Neuronal stem cell (in vitro differentiated cells): ENCODE measurements at places on chromosomes 16 and 17.
A peak's percentile ranks its signal among the peaks of the same experiment; 100 is the strongest.

GRCh38 chr17:75877752-75878173 lies 618 bp downstream of the TRIM47 start:
- H3K36me3 ChIP-seq = no peaks in the 10 kb centered on the region
- DNase-seq = peak; percentile 61
- no peak overlapping the region for H3K27ac ChIP-seq
- H3K4me3 ChIP-seq = peak overlapping the region; percentile 79
- peaks cover 83% of the 10 kb centered on the region for H3K27me3 ChIP-seq
- peaks cover 5% of the 10 kb centered on the region for H3K4me1 ChIP-seq

DNA sequence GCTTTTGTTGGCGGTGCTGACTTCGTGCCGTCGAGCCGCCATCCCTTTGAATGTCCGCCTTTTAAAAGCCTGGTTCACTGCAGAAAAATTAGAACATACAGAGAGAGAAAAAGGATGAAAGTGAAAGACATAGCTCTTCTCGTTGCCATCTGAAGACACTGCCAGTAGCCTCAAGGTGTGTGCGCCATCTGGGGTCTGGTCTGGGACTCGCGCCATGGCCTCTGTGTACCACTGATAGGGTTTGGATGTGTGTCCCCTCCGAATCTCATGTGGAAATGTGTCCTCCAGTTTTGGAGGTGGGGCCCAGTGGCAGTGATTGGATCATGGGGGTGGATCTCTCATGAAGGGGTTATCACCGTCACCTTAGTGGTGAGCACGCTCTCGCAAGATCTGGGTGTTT lies 15.5 kb downstream of the GSE1 start:
- H3K4me3 ChIP-seq = no peak overlapping the region
- H3K27me3 ChIP-seq = no peaks in the 10 kb centered on the region
- no peak for DNase-seq
- peaks cover 37% of the 10 kb centered on the region for H3K36me3 ChIP-seq

GRCh38 chr17:8793649-8794048 lies 5.5 kb downstream of the MFSD6L start:
- H3K27me3 ChIP-seq = no peaks in the 10 kb centered on the region
- H3K36me3 ChIP-seq = no peaks in the 10 kb centered on the region
- H3K4me1 ChIP-seq = no peaks in the 10 kb centered on the region
- no peak for DNase-seq
- H3K4me3 ChIP-seq = no peak overlapping the region

- H3K27me3 ChIP-seq = no peaks in the 10 kb centered on the region
- no peak overlapping the region for H3K27ac ChIP-seq
- no peak overlapping the region for H3K4me3 ChIP-seq
- H3K4me1 ChIP-seq = no peaks in the 10 kb centered on the region
- peaks cover 59% of the 10 kb centered on the region for H3K36me3 ChIP-seq
Observed at GRCh38 chr17:63647065-63647725, 25.0 kb downstream of the MAP3K3 start.

DNA sequence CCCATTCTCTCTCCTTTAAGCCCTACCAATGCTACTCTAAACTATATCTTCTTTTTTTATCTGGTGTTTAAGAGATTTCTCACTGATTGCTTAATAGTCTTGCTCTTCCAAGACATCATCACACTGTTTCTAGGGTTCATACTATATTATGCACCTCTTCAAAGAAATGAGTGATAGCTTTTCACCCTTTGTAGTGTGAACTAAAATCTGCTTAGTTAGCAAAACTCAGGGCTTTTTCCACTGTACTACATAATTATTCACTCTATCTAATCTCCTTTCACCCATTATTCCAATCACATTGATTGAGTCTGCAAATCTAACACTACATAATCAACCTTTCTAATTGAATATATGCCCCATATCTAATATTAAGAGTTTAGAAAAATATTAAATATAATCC lies 456.0 kb upstream of the SOX9 start:
- no peak overlapping the region for H3K27ac ChIP-seq
- no peaks in the 10 kb centered on the region for H3K36me3 ChIP-seq
- no peaks in the 10 kb centered on the region for H3K27me3 ChIP-seq

GRCh38 chr16:3256866-3257465 lies 533 bp upstream of the MEFV start:
- no peak overlapping the region for H3K27ac ChIP-seq
- H3K27me3 ChIP-seq = no peaks in the 10 kb centered on the region
- no peaks in the 10 kb centered on the region for H3K36me3 ChIP-seq
- H3K4me1 ChIP-seq = no peaks in the 10 kb centered on the region
- no peak for DNase-seq

GRCh38 chr17:72025113-72025512 lies 95.7 kb upstream of the SOX9 start:
- H3K36me3 ChIP-seq = no peaks in the 10 kb centered on the region
- H3K4me3 ChIP-seq = no peak overlapping the region

- DNase-seq = no peak
- no peaks in the 10 kb centered on the region for H3K36me3 ChIP-seq
- H3K4me3 ChIP-seq = no peak overlapping the region
- no peaks in the 10 kb centered on the region for H3K27me3 ChIP-seq
- H3K4me1 ChIP-seq = no peaks in the 10 kb centered on the region
- no peak overlapping the region for H3K27ac ChIP-seq
Observed at GRCh38 chr16:29744541-29745101, 1.2 kb downstream of the C16orf54 start.

DNA sequence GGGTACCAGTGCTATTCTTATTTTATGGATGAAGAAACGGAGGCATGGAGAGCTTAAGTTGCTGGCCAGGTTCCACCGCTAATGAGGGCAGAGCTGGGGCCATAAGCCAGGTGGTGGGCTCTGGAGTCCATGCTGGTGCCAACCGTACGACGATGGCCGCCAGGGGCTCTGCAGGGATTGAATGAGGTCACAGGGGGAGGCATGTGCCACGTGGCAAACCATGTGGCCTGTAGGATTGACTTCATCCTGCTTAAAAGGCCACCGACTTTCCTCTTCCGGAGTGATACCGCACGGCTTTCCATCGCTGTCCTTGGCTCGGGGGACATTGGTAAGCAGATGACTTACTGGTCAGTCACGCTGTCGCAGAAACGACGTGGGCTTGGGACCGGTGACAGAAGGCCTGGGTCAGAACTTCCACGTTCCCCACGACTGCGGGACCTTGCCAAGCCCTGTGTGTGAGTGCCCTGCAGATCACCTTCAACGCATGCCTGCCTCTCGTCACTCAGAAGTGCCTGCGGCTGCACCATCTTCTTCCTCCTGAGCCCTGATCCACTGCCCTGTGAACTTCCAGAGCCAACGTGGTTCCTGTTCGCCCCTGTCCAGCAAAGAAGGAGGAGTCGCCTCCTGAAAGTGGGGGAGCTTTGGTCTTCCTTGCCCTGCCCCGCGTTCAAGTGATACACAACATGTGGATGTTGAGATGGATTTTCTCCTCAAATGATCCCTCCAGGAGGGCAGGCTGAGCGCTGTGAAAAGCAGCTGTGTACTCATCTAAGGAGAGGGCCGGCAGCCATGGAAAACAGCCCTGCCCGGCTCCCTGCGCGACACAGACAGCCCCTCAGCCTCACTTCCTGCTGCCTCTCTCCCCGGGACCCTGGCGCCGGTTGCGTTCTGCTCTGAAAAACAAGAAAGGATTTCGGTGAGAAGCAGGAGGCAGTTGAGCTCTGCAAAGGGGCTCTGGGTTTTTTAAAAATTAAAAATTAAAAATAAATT lies 176.7 kb downstream of the C16orf95 start:
- no peaks in the 10 kb centered on the region for H3K36me3 ChIP-seq
- no peaks in the 10 kb centered on the region for H3K27me3 ChIP-seq
- DNase-seq = no peak
- no peaks in the 10 kb centered on the region for H3K4me1 ChIP-seq
- no peak overlapping the region for H3K27ac ChIP-seq
